ENCODE measurements at places on chromosomes 16 and 17.

DNA sequence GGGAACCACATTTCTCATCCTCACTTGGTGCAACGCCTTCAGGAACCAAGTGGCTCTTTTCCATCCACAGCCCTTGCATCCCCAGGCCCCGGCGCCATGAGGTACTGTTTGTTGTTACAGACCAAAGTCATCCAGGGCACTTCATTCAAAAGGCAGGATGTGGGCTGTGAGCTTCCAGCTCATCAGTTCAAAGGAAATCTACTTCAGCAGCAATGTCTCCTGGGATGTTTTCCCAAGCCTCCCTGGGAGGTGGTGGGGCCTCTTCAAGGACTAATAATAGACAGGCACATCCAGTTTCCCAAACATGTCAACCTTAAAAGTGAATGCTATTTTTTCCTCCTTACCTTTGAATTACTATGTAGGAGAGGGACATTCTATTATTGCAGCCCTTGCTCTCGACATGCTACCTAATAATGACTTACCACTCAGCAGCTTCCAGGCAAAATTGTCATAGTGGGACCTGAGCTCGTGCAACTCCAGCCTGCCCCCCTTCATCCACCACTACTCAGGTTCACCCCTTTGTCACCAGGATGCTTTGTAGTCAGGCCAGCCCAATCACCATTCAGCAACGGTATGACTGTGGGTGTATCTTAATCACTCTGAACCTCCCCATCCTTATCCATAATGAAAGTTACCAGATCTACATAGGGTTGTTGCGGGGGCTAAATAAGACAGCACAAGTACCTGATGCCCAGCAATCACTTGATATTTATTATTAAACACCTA is 1.7 kb upstream of the PRKCB start:
- no peak for DNase-seq

- no peak for DNase-seq
Measured at GRCh38 chr17:43608313-43608712, 53.4 kb downstream of the MEOX1 start.

- DNase-seq = no peak
Measured at GRCh38 chr16:11735787-11736186, 6.9 kb downstream of the TXNDC11 start.

- no peak for DNase-seq
Measured at GRCh38 chr16:75379339-75379738, 54.0 kb downstream of the CFDP1 start.

GRCh38 chr17:58525239-58525638 is 10.8 kb upstream of the MTMR4 start:
- DNase-seq = no peak

DNA sequence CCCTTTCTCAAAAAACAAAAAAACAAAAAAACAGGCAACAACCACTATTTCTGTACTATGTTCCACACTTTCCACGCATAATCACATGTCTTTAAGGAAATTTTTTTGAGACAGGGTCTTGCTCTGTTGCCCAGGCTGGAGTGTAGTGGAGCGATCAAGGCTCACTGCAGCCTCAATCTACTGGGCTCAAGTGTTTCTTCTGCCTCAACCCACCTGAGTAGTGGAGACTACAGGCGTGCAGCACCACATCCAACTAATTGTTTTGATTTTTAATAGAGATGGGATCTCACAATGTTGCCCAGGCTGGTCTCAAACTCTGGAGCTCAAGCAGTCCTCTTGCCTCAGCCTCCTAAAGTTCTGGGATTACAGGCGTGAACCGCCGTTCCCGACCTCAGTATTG is 52.6 kb upstream of the BPTF start:
- DNase-seq = no peak

GRCh38 chr17:2695243-2695960 is 16.2 kb downstream of the CLUH start:
- no peak for DNase-seq

DNA sequence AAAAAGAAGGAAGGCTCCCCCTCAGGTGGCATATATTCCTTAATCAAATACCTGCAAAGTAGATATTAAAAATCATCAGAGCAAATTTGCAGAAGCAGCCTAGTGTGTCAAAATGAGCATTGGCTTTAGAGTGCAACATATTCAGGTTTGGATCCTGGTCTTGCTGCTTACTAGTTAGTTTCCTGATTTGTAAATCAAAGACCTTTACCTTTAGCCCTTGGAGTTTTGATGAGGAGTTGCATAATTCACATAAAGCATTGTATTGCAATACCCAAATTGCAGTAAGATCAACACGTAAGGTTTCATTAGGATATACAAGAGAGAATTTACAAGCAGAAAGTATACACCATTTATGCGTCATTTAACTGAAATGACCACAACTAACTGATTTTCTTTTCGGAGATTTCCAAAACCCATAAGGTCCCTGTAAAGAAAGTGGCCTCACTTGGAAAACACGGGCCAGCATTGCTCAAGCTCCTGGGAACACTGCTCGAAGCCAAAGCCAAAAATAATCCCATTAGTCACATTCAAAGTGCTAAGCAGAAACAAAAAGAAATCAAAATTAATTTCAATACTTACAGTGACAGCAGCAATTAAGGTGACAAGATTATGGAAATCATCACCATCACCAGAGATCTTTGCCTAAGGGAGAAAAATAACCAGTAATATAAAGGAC is 415.9 kb upstream of the ERCC4 start:
- no peak for DNase-seq

DNA sequence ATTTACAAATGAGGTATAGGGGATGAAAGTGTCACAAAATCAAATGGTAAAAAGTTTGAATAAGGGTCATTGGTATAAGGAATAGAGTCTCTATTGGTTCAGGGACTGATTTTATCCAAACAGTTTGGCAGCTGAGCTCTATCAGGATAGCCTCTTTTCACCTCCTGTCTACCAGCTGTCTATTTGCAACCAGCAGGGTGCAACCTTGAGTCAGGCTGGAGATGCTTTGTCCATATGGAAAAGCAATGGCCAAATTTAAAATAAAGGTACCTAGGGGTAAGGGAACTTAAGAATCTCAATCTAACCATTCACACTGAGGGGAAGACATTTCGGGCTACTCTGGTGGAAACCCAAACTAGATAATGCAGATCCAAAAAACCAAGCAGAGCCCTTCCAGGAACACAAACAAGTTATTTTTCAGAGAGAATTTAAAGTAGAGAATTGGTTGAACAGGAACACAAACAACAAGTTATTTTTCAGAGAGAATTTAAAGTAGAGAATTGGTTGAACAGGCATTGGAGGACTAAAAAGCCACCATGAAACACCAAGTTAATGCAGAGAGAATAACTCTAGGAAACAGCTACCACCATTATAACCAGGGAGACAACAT is 12.6 kb upstream of the CA10 start:
- no peak for DNase-seq

DNA sequence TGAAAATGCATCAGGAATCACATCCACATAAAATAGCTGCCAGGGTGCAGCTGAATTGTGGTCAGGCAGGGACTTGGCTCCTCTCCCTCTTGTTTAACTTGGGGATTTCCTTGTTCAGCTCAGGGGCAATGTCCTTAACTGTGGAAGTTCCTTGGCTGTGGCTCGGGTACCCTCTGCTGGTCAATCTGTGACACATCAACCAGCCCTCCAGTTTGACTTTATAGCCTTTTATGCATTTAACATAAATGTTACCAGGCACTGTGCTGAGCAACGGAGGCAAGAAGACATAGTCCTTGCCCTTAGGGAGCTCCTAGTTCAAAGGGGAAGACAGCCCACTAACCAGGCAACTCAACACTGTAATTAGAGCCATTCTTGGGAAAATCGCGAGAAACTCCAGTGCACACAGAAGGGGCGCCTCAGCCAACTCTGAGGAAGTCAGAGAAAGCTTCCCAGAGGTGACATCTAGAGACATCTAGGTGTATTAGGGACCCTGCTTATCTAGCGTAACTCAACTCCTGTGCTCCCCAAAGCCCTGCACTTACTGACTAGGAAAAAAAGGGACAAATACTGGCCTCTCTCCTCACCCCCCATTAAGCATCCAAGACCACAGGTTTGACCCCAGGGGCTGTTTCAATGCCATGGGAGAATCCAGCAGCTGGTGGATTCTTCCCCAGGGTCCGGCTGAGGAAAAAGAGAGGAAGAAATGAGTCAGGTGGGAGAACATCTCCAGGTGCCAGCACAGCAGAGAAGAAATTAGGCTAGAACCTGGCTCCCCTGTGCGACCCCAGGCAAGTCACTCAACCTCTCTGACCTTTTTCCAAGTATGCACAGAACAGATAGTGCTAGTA is 17.3 kb upstream of the EEF2K start:
- peak; percentile 55 for DNase-seq

DNA sequence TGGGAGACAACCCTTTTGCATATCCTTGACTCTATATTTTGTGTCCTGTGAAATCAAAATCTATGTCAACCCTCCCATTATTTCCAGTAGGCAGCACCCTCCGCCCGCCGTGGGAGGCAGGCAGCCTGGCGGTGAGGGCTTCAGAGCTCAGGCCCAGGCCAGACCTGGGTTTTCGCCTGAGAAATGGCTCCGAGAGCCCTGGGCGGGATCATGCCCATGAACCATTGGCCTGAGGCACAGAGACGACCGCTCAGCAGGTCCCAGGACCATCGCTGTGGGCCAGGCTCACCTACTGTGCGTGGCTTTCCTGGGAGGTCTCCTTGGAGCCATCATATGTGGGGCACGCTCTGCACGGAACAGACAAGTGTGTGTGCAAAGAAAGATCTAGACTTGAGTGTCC is 6.3 kb upstream of the SLC38A8 start:
- DNase-seq = no peak

GRCh38 chr17:50469671-50470305 is 1.1 kb upstream of the CHAD start:
- no peak for DNase-seq

GRCh38 chr16:85245307-85246172 is 133.3 kb upstream of the CIBAR2 start:
- peak; percentile 11 for DNase-seq

DNA sequence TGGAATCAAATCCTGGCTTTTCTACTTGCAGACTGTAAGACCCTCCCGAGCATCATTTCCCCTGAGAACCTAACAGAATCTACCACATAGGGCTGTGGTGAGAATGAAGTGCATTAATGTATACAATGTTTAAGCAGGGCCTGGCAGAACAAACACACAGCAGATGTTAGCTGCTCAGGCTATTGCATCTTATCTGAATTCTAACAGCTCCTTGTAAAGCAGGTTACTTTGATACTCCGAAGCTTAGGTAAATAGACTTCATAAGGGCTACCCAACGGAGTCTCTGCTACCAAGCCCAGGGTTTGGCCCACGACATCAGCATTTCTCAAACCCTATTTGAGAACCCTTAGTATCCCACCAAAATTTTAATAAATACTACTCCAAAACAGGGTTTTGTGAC is 24.4 kb upstream of the NOS2 start:
- no peak for DNase-seq

- no peak for DNase-seq
Measured at GRCh38 chr17:31586946-31587345, 195.5 kb downstream of the RAB11FIP4 start.

- DNase-seq = no peak
Measured at GRCh38 chr17:67517325-67517724, 140.2 kb downstream of the PITPNC1 start.

- DNase-seq = no peak
Measured at GRCh38 chr16:4184038-4184702, 57.7 kb downstream of the SRL start.

DNA sequence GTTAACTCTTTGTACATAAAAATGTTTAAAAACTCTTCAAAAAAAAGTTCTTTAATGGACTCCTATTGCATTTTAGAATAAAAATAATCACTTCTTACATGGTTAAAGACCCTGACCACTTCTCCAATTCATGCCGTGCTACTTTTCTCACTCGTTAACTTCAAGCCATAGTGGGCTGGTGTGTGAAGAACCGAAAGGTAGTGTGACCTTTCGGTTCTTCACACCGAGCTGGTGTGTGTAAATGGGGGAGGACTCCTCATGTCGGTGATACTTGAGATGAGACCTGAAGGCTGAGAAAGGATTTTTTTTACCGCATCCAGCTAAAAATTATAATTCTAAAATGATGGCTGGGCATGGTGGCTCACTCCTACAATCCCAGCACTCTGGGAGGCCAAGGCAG is 22.1 kb downstream of the RFFL start:
- no peak for DNase-seq

GRCh38 chr17:69428252-69428980 is 13.9 kb downstream of the MAP2K6 start:
- no peak for DNase-seq

GRCh38 chr17:65634533-65634932 is 73.1 kb upstream of the AXIN2 start:
- no peak for DNase-seq

DNA sequence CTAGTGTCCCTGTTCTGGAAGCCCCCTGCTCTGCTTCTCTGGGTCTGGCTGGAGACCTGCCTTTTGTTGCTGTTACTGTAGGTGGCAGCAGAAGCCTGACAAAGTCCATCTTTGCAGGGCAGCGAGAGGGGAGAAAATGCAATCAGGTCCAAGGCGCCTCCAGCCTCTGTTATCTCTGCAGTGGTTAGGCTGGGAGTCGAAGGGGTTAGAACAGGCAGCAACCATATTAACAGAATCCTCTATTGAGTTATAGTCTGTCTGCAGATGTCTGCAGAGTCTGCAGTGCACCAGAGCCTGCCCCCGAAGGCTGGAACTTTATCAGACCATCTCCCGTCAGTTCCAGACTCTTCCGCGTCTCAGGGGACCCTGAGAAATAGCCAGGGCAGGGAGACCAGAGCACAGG is 404.9 kb upstream of the EEF2KMT start:
- no peak for DNase-seq

GRCh38 chr16:83200005-83200779 is 573.4 kb downstream of the CDH13 start:
- DNase-seq = no peak

DNA sequence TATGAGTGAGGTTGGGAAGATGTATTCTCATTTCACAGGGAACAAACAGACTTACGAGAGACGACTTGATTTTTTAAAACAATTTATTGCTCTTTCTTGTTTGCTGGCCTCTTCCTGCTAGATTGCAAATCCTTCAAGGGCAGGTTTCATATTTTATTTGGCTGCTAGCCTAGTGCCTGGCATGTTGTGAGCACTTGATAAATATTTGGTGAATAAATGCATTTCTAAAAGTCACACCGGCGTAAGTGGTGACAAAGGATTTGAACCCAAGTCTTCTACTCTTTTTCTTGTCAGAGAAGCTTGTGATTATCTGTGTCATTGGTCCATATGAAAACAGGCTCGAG is 1.4 kb downstream of the WWP2 start:
- DNase-seq = no peak

GRCh38 chr17:13027246-13027645 is 9.4 kb upstream of the ELAC2 start:
- DNase-seq = no peak

GRCh38 chr17:73430165-73430680 is 118.4 kb upstream of the CDC42EP4 start:
- DNase-seq = no peak

DNA sequence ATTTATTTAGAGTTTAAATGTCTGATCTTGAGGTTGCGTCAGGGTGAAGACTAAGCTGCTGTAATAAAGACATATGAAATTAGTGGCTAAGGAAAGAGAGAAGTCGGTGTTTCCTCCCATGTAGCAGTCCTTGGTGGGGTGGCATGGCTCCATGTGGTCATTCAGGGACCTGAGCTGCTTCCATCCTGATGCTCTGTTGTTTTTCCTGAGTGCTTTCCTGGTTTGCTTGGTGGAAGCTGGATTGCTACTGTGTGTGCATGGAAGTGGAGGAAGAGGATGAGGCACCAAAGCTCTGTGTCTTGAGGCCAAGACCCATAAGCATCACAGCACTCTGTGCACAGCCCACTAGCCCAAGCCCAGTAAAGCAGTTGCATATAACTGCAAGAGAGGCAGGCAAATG is 241.8 kb upstream of the CACNG5 start:
- DNase-seq = no peak

Measured in stimulated activated CD8-positive, alpha-beta memory T cell treated with anti-CD3 and anti-CD28 coated beads, Interleukin-7, amount 100 ng/mL, for 4 hours (primary cell).